ENCODE measurements at places on chromosomes 7 and 10.

DNA sequence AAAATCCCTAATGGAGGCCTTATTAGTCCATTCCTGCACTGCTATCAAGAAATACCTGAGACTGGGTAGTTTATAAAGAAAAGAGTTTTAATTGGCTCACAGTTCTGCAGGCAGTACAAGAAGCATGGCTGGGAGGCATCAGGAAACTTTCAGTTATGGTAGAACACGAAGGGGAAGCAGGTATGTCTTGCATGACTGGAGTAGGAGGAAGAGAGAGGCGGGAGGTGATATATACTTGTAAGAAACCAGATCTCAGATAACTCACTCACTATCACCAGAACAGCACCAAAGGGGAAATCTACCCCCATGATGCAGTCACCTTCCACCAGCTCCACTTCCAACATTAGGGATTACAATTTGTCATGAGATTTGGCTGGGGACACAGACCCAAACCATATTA, 35.8 kb downstream of the GNAI1 start:
- DNase-seq, result no peak

DNA sequence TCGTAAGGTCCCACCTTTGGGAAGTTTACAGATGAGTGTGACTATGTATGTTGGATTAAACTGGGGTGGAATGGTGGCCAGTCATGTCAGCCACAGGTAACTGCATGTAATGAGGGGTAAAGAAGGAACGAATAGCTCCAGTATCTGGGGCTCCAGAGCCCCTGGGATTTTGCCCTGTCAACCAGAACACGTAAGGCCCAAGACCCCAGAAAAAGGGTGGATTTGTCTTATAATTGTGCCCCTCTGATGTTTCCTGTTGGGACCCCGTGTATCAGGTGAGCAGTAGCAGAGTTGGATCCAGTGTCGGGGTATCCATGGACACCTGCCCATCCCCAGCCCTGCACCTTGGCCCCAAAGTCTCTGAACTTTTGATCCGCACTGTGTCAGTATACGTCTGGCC, 76.9 kb downstream of the ADARB2 start:
- no peak for DNase-seq

GRCh38 chr7:113247198-113247597, 128.8 kb upstream of the SMIM30 start:
- DNase-seq, result no peak

- no peak for DNase-seq
These were observed 8.5 kb upstream of the BAG3 start for GRCh38 chr10:119642556-119643111.

DNA sequence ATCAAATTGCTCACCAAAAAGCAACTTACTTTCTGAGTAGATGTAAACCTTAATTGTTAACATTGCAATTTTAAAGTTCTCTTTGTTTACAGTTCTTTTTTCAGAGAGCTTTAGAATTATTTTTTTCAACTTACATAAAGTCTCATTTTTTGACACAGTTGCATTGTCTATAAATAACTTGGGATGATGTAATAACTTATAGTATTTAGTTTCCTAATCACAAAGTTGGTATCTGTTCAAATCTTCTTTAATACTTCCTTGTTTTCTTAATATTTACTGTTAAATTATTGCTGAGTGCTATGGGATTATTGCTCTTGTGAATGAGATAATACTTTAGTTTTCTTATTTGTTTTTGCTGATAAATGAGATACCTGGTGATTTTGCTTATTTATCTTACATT, 18.9 kb upstream of the SUV39H2 start:
- no peak for DNase-seq

- no peak for DNase-seq
These were observed 34.9 kb downstream of the DCLRE1C start for GRCh38 chr10:14918964-14919363.

DNA sequence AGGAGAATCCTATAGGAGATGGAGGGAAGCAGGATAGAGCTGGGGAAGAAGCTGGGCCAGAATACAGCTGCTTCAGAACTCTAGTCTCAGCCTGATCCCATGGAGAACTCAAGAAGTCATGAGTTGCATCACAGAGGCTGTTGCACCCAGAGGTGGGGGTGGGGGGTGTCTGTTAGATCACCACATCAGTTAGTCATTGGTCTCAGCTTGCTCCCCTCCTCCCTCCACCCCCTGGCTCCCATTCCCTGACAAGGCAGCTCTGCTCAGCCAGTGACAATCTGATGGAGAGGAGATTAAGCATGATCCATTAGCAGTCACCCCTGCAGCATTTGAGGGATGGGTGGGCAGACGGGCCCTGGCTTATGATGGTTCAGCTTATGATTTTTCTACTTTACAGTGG, 58.4 kb upstream of the FGL2 start:
- DNase-seq, result no peak

DNA sequence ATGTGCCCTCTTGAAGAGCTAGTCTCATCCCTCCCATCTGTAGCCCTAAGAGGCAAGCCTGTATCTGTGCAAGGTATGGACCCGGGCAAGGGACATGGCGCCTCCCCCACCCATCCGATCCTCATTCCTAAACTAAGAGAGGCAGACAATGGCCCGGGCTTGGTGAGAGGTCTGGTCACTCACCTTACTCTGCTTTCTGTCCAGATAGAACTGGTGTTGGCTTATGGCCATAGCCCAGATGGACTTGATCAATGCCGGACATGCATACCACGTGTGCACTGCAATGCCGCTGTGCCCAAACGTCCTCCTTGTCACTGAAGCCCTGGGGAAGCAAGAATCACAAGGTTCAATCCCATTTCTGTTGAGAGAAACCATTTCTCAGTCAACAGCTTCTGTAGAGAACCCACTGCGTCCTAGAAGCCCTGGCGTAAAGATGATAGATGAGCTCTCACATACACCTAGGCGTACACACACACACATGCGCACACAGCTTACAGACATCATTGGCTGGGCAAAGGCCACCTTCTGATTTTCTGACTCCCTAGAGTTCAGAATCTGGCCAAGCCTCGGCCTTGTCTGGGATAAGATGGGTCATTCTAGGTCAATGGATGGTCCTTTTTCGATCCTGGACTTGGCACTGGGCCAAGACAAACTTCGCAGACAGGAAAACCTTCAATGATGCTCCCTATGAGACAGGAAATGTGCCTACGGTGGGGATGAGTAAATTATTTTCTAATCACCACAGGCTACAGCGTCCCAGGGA, 114.6 kb downstream of the PRPF18 start:
- no peak for DNase-seq

DNA sequence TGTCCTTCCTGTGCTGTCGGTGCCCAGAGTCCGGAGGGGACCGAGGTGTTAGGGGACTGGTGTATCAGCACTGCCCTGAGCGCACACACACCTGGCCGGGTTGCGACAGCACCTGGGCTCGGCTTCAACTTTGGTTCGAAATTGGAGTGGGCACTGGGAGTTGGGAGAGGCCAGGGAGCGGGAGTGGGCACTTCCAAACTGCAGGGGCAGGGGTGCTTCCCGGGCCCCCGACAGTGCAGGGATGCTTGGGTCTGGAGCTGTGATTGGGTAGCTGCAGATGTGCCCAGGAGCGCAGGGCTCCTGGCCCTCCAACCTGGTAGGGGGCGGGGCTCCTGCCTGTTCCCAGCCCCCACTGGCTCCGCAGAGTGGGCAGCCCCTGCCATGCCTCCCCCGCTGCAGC, 7.7 kb downstream of the BBS9 start:
- DNase-seq, result no peak

DNA sequence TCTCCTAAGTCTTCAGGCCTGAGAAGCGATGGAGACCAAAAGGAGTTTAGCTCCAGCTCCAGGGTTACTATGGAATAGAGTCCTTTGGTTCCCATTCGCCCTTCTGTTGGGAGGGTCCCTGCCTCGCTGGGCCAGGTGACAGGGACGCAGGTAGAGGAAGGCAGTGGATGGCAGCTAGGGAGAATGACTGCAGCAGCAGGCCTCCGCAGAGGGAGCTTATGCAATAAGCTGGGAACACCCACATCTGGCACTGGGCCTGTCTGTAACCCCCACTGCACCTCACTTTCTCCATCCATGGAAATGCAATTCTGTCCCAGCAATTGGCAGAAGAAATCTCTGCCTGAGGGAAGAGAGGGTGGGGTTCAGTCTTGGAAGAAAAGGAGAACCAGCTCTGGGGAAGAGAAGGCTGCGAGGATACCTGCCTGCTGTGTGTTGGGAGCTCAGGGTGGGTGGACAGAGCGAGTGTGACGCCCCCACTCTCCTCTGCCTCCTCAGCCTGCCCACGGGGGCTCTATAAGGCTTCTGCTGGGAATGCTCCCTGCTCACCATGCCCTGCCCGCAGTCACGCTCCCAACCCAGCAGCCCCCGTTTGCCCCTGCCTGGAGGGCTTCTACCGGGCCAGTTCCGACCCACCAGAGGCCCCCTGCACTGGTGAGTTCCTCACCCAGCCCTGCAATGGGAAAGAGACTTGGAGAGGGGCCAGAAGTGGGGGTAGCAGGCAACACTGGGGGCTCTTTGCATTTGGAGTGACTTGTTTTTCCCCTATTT, 10.3 kb downstream of the EPHB6 start:
- no peak for DNase-seq

- DNase-seq, result no peak
These were observed 7.7 kb upstream of the GSTO1 start for GRCh38 chr10:104246976-104247375.

DNA sequence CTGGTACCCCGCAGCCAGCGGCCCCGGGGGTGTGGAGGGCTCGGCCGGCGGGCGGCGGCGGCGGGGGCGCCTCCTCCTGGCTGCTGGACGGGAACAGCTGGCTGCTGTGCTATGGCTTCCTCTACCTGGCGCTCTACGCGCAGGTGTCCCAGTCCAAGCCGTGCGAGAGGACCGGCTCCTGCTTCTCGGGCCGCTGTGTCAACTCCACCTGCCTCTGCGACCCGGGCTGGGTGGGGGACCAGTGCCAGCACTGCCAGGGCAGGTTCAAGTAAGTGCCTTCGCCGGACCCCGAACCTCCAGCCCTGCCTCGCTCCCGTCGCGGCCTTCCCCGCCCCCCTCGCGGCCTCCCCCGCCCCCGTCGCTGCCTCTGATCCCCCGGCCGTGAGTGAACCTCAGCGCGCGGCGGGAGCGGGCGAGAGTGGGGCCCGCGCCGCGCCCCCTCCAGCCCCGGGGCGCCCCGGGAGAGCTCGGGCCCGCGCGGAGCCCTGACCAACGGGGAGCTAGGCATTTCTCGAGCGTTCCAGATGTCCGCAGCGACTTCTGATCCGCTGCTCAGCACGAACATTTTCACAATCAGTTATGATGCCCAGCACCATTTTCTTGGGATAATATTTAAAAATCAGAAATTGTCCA, 727 bp downstream of the ATRNL1 start:
- DNase-seq, result no peak

DNA sequence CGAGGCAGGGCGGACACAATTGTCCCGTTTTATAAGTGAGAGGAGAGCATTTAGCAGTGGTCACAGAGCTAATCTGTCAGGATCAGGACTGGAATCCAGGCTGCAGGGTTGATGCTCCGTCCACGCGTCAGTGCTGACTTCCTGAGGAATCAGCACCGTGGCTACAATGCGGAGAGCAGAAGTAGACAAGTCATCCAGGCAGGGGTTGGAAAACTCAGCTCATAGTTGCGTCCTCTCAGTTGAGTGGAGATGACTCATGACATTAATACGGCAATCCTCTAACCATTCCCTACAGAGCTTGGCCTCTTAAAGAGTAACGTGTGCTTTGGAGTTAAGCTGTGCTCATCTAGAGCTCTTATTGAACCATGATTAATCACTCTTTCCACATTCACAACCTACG, 17.1 kb upstream of the HTR5A start:
- DNase-seq, result no peak

DNA sequence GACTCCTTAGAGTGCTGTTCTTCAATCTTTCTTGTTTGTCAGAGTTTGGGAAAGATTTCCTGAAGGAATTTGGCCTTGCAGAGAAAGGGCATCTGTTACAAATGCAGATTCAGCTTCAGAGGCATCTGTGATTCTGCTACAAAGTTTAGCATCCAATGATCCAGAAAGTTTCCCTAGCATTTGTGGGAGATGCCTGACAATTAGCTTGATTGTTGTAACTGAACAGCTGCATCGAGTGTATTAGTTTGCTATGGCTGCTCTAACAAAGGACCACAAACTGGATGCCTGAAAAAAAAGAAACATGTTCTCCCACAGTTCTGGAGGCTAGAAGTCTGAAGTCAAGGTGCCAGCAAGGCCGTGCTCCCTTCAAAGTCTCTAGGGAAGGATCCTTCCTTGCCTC, 365.1 kb downstream of the GRID1 start:
- no peak for DNase-seq

- DNase-seq, result no peak
These were observed 25.3 kb downstream of the CHCHD3 start for GRCh38 chr7:133056370-133057238.

GRCh38 chr7:1671594-1672451, 1.7 kb downstream of the ELFN1 start:
- no peak for DNase-seq

- DNase-seq, result no peak
These were observed 4.6 kb downstream of the C7orf25 start for GRCh38 chr7:42907316-42907715.

- no peak for DNase-seq
These were observed 30.1 kb downstream of the LDB3 start for GRCh38 chr10:86698207-86698940.

GRCh38 chr10:117830205-117830604, 216.5 kb downstream of the RAB11FIP2 start:
- DNase-seq, result no peak

DNA sequence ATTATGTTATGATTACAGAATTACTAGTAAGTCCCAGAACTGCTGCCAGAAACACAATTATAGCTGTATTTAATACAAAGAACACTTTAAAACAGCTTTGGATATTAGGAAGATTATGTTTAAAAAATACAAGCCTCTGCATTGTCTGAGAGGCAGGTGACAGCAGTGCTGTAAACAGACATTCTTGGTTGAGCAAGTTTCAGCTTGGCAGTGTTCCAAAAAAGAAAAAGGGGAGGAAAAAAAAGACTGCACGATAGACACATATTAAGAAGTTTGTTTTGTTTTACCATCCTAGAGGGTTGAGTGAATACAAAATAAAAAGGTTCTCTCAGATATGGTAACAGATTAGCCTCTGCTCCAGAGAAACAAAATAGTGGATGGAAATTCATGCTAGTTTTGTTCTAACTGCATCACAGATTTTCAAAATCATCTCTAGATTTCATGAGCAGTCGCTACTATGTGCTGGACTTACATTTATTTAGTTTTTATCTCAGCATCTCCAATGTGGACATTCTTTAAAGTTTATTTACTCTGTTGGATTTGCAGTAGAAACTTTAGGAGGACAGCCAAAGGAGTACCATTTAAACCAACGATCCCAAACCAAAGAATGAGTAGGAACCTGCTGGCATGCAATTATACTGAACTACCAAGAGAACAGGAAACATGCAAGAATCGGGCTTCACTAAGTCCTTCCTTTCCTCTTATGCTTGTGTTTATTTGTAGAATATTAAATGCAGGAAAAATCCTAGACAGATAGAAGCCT, 9.0 kb downstream of the FAM204A start:
- DNase-seq, result no peak

GRCh38 chr10:114346176-114347031, 57.9 kb downstream of the AFAP1L2 start:
- no peak for DNase-seq

Data from activated T-cell treated with anti-CD3 and anti-CD28 coated beads for 4 hours (primary cell).